ENCODE measurements at places on chromosomes 3 and 15.

DNA sequence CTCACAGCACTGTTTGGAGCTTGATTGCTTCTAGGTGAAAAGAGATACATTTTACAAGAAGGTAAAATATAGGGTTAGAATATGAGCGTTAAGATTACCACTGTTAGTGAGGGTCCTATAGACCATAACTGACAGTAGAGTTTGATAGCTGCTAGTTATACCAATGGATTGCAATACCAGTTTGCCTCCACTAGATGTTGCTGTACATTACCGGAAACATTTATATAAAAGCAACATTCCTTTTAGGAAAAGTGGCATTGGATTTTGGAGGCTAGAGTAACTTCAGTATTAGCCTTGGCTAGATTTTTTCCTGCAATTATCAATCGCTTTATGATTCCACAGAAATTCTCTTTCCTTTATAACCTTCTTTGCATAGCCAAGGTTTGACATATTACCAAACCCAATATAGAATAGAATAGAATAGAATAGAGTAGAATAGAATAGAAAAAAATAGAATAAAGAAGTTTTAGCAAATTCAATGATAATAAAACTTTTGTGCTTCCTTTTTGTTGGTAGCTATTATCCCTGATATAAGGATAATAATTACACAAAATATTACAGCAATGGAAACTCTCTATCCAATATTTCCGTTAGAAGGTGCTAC, 1093.6 kb upstream of the ALCAM start:
- peaks cover 12% of the 10 kb centered on the region for H3K27me3 ChIP-seq
- no peaks in the 10 kb centered on the region for H3K4me1 ChIP-seq
- no peaks in the 10 kb centered on the region for H3K36me3 ChIP-seq
- H3K27ac ChIP-seq, result no peak overlapping the region
- no peak for DNase-seq

DNA sequence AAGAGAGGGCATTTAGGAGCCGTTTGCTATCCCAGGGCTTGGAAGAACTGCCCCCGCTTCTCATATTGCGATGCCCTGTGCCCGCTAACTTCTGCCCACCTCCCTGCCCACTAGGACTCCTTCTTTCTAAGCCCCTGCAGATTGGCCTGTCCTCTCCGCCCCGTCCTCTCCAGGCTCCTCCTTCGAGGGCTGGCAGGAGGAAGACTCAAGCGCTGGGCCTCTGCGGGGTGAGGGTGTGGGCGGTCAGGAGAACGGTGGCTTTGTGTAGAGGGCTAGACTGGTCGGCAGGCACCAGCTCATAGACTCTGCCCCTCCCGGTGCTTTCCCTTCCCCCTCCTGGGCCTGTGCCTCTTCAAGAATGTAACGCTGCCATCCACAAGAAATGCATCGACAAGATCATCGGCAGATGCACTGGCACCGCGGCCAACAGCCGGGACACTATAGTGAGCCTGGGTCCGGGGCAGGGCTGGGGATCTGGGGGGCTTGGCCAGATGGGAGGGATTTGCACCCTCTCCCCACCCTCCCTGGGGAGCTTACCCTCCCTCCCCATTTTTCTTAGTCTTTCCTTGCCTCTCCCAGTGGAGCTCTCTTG, 21.9 kb downstream of the PRKCD start:
- no peak overlapping the region for H3K4me3 ChIP-seq
- H3K4me1 ChIP-seq, result peaks cover 5% of the 10 kb centered on the region
- no peak overlapping the region for H3K27ac ChIP-seq
- peaks cover 46% of the 10 kb centered on the region for H3K36me3 ChIP-seq

DNA sequence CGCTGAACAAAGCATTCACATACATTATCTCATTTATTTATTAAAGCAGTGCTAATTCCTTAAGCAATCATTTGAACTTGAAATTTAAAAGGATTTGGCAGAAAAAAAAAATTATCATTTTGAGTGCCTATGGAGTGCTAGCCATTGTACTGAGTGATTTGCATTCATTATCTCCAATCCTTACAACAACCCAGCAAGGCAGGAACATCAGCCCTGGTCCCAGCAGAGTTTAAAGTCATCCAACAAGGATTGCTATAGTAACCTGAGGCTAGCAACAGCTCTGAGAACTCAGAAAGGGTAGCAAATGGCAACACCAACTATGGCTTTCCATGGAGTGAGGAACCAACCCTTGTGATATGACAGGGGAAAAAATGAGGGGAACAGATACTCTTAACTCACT, 237.6 kb upstream of the SETMAR start:
- no peak overlapping the region for H3K27ac ChIP-seq
- no peak overlapping the region for H3K4me3 ChIP-seq
- no peaks in the 10 kb centered on the region for H3K36me3 ChIP-seq
- no peaks in the 10 kb centered on the region for H3K4me1 ChIP-seq

DNA sequence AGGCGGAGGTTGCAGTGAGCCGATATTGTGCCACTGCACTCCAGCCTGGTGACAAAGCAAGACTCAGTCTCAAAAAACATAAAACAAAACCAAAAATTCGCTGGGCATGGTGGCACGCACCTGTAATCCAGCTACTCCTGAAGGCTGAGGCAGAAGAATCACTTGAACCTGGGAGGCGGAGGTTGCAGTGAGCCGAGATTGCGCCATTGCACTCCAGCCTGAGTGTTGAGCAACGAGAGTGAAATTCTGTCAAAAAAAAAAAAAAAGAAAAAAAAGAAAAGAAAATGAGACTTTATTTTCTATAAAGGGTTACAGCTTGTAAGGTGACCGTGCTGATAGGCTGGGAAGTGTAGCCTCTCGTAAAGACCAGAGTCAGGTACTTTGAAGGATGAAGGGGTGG, 6.0 kb upstream of the HACD3 start:
- H3K36me3 ChIP-seq, result no peaks in the 10 kb centered on the region
- H3K27ac ChIP-seq, result no peak overlapping the region
- no peaks in the 10 kb centered on the region for H3K4me1 ChIP-seq

GRCh38 chr3:52446631-52447511, 2.0 kb upstream of the SEMA3G start:
- no peaks in the 10 kb centered on the region for H3K27me3 ChIP-seq
- H3K4me3 ChIP-seq, result no peak overlapping the region
- peaks cover 3% of the 10 kb centered on the region for H3K36me3 ChIP-seq
- H3K27ac ChIP-seq, result peak overlapping the region; percentile 65

DNA sequence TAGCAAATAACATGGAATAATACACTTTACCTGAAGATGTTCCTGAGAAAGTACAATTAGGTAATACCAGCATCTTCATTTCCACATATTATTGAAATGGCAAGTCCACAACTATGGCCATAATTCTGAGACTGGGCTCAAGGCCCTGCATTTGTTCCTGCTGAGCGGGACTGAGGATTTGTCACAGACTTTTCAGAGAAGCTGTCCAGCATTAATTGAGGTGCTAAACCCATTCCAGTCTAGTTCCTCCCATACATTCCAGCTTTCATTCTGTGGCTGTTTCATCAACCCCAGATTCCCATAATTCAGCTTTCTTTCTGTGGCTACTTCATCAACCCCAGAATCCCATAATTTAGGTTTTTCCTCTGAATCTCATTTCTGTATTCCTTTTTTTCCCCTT, 293.4 kb upstream of the GBE1 start:
- H3K36me3 ChIP-seq, result no peaks in the 10 kb centered on the region
- H3K4me1 ChIP-seq, result no peaks in the 10 kb centered on the region
- H3K27ac ChIP-seq, result no peak overlapping the region
- H3K4me3 ChIP-seq, result no peak overlapping the region

- H3K27ac ChIP-seq, result no peak overlapping the region
- H3K4me1 ChIP-seq, result no peaks in the 10 kb centered on the region
- DNase-seq, result no peak
- no peak overlapping the region for H3K4me3 ChIP-seq
- peaks cover 48% of the 10 kb centered on the region for H3K36me3 ChIP-seq
These were observed 34.9 kb upstream of the TTBK2 start for GRCh38 chr15:42955518-42955917.

- DNase-seq, result no peak
- H3K4me1 ChIP-seq, result peaks cover 14% of the 10 kb centered on the region
- H3K4me3 ChIP-seq, result no peak overlapping the region
- no peak overlapping the region for H3K27ac ChIP-seq
These were observed 3.6 kb upstream of the PRRT3 start for GRCh38 chr3:9955611-9956352.

DNA sequence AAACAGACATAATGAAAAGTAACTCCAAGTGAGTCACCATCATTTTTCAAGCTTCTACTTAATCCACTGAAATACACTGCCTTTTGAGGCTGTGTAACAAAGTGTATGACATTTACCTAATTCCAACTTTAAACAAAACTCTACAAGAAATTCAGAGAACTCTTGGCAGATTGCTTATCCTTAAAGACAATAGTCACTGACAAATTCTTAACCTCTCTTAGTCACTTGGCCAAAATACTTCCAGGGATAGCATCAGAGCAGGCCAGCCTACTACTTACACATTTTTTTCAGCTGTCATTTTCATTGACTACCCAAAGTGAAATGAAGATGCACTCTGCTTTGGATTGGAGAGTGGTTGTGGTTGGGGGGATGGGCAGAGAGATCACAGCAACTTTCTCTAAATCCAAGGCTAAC, 3.6 kb downstream of the WWTR1 start:
- H3K27me3 ChIP-seq, result peaks cover 50% of the 10 kb centered on the region
- peaks cover 4% of the 10 kb centered on the region for H3K36me3 ChIP-seq
- H3K4me1 ChIP-seq, result peaks cover 12% of the 10 kb centered on the region
- H3K4me3 ChIP-seq, result no peak overlapping the region
- DNase-seq, result no peak
